ENCODE measurements at places on chromosomes 1 and 21.

GRCh38 chr21:35770101-35770945, 290.0 kb downstream of the SETD4 start:
- no peak for DNase-seq

DNA sequence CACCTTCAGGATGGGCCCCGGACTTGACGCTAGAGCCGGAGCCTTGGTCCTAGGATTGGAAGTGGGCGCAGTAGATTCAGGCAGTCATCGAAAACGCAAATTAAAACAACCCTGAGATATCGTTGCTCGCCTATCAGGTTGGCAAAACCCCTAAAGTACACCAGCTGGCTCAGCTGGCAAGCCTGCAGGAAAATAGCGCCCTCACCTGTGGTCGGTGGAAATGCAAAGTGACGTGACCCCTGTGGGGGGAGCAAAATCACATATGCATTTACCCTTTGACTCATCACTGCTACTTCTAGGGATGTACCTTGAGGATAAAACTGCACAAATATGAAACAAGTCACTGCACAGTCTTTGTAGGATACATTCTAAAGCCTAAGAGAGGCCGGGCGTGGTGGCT, 170.3 kb upstream of the TMEM51 start:
- no peak for DNase-seq

GRCh38 chr21:33522297-33522952, 19.5 kb downstream of the GART start:
- no peak for DNase-seq

GRCh38 chr1:220974431-220974830, 95.2 kb downstream of the HLX start:
- DNase-seq: no peak

- DNase-seq: no peak
Measured at GRCh38 chr1:52798331-52798730, 44.2 kb upstream of the ZYG11A start.

DNA sequence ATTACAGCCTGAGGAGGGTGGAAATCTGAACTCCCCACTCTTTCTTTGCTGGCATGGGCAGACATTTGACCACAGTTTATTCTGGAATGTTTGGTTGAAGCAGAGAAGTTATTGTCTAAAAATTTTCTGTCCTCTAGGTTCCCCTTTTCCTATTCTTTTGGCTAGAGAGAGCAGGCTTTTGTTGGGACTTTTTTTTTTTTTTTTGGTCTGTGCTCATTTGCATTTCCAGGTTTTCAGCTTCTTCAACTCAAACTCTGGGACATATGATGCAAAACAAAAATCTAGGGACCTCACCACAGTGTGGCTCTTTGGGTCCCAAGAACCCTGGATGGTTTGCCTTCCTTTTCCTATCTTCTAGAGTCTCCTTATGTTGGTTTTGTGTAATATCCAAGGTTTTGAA, 10.9 kb upstream of the ABCG1 start:
- DNase-seq: no peak

DNA sequence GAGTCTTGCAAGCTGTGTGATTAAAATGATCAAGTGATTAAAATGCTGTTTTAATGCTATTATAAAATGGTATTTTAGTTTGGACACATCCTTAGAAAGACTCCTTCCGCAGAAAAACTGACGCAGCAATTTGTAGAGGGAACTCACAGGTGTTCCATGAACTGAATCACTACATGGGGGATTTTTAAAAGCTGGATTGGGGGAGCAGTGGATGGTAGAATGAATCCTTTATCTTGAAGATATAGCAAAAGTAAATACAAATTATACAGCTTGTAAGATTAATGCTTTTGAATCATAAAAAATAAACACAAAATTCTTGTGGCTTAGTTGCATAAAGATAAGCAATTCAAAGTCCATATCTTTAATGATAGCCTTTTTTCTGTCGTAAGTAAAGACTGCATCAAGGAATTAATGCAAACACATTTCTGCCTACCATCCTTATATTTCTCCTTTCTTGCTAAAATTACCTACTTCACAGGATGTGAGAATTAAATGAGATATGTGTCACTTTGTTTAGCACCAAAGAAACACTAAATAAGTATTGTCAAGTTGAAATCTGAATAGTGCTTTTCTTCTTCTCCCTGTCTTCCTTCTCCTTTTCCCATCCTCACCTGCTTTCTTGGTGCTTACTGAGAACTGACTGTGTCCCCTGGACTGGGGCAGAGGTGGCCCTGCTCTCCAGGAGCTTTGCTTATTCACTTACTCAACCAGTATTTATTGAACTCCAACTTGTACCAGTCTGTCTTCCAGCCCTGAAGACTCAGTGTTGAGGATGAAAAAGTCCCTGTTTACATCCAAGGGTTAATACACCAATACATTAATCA, 61.5 kb upstream of the F3 start:
- no peak for DNase-seq

DNA sequence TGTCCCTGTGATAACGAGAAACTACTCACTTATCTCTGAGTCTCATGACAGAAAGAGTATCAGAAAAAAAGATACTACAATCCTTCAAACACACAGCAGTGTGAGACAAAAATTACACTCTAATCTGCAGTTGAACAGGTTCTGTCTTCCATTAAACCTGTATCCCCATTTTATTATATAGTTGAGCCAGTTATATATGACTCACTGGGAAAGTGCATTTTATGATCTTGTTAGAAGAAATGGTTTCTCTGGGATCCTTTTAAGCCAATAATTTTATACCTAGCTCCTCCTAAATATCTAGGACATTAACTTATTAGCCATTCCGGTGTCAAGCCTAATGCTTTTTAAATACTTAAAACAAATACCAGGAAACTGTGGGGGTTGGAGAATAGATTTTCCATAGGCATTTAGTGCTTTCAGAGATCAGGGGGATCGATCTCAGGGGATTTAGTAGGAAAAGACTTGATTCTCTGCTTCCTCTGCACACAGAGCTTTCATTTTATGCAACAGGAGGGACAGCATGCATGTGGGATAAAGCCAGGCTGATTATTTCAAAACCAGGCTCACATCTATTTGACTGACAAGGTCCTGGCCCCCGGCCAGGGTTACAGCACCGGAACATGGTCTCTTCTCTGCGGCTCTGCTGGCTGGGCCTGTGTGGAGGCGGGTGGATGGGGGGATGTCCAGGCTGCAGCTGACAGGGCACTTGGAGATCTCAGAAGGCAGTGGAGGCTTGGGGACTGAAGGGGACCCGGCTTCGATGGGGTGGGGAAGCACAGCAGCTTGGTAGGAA, 310.6 kb downstream of the DISC1 start:
- DNase-seq: no peak

- no peak for DNase-seq
Measured at GRCh38 chr1:237327061-237327460, 285.1 kb downstream of the RYR2 start.

DNA sequence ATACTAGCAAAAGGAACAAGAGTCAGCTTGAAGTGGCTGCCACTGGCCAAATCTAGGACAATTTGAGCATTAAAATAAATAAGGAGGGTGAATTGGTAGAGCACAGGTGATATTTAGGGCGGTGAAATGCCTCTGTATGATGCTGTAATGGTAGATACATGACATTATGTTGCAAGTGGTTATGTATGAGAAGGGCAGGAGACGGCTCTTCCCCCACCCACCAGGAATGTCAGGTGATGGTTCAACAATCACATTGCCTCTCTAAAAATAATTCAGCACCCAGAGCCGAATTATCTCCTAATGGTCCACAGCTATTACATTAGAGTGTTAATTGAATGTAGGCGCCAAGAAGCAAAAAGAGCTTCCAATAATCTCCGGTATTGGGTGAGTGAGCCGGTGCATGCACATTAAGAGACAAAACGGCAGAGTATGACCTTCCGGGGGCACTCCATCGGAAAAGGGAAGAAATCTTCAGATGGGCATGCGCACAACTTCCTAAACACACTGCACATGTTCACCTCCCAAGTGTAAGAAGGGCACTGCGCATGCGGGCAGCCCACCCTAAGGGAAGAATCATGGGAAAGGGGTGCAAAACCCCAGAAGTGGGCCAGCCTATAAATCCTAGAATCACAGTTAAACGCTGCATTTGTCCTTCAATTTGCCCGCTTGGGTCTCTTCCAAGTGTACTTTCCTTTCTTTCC, 6.8 kb upstream of the IFNAR1 start:
- no peak for DNase-seq

DNA sequence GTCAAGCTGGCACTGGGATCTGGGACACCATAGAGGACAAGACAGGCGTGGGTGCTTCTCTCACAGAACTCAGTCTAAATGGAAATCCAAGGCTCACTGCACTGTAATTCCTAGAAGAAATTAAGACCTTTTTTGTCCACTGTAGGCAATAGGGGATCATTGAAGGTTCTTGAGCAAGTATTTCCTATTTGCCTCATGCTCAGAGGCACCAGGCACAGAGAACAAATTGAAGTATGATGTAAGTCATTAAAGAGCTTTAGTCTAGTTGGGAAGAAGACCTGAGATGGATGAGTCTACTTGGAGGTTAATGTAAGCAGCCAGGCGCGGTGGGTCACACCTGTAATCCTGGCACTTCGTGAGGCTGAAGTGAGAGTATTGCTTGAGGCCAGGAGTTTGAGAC, 34.6 kb downstream of the EIF2D start:
- no peak for DNase-seq

DNA sequence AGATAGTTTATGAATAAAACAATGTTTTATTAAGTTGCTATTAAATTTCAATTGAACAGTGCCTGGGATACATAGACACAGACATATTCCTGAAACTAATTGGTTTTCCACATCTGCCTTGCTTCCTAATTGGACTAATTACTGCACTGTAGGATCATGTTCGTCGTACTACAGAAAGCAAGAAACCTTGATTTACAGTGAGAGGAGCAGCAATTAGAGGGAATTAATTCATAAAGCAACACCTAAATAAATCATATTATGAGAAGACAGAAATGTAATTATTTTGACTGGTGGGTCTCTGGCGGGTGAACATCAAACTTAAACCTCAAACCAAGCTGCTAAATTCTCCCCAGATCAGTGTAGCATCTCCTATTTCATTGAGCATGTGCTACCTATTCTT, 124.6 kb upstream of the CAMK1G start:
- DNase-seq: no peak

GRCh38 chr1:166221316-166221715, 54.5 kb upstream of the FAM78B start:
- DNase-seq: no peak

DNA sequence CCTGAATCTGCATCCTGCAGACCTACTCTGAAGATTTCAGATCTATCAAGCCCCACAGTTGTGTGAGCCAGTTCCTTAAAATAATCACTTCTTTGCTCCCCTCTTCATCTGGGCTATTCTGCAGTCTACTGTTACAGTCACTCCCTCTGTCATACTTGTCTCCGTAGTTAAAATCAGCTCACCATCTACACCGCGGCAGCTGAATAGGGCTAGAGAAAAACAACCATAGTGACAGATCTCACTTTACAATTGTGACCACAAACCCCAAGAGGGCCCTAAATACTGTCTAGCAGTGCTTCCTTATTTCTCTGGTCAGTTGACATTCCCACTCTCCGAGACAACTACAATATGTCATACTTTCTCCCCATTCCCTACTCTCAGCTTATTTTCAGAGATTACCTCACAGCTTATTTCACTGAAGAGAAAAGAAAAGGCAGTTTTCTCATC, 12.9 kb downstream of the DESI2 start:
- no peak for DNase-seq

- no peak for DNase-seq
Measured at GRCh38 chr21:19420565-19420964, 1017.0 kb upstream of the TMPRSS15 start.

- no peak for DNase-seq
Measured at GRCh38 chr1:202685641-202686040, 24.6 kb downstream of the SYT2 start.
